Iris pigment epithelial cell (primary cell): ENCODE measurements at places on chromosomes 2 and 18.

DNA sequence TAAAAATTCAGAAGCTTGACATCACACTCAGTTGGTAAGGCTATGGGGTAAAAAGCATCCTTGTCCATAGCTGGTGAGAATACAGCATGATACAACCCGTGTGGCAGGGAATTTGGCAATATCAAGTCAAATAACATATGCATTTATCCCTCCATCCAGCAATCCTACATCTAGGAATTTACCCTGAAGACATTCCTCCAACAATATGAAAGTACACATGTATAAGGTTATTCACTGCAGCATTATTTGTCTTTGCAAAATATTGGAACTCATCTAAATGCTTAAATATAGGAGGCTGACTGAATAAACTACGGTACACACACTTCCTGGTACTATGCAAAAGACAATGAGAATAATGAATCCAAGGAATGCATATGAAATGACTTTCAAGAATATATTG is 101.0 kb downstream of the MEP1B start:
- DNase-seq, result no peak

GRCh38 chr2:88452565-88452905 is at the start of gene FOXI3:
FOXI3 (minus strand) TSS chr2:88452693; CDS start chr2:88452535, 158 bp downstream.
- DNase-seq, result no peak

DNA sequence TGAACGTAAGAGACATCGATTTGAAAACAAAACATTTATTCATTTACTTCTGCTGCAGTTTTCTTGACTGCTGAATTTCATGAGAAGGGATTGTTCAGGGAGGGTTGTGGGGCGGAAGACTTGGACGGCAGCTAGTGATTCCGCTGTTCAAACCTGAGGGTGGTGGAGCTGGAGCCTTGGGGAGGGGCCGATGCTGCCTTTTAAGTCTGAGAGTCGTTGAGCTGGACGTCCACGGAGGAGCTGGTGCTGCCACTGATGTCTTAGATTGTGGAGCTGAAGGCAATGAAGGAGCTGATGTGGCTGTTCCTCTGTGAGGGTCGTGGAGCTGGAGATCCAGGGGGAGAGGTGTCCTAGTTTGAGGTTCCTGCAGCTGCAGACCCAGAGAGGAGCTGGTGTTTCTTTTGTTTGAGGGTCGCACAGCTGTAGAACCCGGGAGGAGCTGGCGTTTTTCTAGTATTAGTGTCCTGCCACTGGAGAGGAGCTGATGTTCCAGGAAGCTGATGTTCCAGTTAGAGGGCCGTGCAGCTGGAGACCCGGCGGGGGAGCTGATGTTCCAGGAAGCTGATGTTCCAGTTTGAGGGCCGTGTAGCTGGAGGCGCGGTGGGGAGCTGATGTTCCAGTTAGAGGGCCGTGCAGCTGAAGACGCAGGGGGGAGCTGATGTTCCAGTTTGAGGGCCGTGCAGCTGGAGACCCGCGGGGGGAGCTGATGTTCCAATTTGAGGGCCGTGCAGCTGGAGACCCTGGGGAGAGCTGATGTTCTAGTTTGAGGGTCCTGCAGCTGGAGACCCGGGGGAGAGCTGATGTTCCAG is 150.9 kb downstream of the RTP5 start:
- DNase-seq, result no peak

DNA sequence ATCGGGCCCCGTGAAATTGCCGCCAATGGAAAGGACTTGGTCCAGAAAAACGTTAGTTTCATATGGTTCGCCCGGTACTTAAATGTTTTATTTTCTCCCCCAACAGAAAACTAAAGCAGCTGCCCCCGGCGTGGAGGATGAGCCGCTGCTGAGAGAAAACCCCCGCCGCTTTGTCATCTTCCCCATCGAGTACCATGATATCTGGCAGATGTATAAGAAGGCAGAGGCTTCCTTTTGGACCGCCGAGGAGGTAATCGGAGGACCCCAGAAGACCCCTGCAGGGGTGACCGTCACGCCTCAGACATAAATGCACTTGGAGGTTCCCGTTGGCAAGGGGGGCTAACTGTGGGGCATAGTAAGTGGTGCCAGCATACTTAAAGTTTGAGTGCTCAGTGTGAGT is 742 bp downstream of the RRM2 start:
- no peak for DNase-seq

DNA sequence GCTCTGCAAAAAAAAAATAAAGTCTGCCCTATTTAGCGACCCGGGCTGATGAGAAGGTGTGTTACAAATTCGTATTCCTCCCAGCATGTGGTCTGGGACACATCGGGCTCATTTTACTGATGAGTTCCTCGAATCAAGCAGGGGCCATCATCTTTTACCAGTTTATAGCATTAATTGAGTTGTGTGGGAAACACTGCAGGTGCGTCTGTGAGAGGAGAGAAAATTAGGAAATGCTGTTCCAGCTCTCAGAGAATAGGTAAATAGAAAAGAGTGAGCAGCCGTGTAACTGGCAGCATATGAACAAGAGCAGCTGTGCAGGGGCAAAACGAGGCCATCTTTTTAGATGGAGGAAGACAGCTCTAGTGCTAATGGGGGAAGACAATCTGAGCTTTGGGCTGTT is 216.7 kb downstream of the SETBP1 start:
- DNase-seq, result no peak

DNA sequence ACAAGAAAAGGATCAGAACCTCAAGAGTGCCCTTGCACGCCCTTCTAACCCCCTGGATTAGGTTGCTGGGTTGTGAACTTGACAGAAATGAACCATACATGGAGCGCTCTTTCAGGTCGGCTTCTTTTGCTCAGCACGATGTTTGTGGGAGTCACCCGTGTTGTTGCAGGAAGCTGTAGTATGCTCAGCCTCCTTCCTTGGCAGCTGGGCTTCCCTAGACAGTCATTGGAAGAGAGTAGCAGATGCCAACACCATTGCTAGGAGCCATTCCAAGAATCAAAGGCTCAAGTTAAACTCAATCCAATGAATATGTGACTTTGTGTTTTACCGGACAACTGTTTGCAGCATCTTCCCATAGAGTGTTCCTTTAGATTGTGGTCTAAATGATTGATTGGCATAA is 47.0 kb downstream of the RAB12 start:
- DNase-seq, result no peak

GRCh38 chr2:66470199-66470598 is 35.3 kb downstream of the MEIS1 start:
- no peak for DNase-seq

GRCh38 chr2:201542291-201542690 is 90.8 kb downstream of the STRADB start:
- DNase-seq, result no peak

DNA sequence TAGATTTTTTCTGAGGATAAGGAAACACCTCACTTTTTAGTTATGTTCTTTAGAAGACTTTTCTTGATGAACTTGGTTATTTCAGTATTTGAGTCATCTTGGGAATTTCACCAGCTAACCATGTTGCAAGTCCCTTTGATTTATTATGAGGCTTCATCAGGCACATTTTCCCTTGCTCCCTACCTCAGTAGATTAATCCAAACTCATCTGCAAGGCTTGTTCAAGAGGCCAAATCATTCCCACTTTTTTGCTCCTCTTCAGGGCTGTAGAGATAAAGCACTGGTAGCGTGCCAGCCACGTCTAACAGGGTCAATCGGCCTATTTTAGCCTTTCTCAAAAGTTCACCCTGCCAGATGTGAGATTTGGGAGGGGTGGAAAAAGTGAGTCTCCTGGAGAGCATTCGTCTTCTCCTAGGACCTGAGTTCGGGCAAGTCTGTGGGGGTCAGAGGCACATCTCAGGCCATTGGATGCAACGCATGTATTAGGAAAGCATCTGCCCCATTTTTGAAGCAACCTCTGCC is 120.3 kb downstream of the RDH14 start:
- peak; percentile 71 for DNase-seq

DNA sequence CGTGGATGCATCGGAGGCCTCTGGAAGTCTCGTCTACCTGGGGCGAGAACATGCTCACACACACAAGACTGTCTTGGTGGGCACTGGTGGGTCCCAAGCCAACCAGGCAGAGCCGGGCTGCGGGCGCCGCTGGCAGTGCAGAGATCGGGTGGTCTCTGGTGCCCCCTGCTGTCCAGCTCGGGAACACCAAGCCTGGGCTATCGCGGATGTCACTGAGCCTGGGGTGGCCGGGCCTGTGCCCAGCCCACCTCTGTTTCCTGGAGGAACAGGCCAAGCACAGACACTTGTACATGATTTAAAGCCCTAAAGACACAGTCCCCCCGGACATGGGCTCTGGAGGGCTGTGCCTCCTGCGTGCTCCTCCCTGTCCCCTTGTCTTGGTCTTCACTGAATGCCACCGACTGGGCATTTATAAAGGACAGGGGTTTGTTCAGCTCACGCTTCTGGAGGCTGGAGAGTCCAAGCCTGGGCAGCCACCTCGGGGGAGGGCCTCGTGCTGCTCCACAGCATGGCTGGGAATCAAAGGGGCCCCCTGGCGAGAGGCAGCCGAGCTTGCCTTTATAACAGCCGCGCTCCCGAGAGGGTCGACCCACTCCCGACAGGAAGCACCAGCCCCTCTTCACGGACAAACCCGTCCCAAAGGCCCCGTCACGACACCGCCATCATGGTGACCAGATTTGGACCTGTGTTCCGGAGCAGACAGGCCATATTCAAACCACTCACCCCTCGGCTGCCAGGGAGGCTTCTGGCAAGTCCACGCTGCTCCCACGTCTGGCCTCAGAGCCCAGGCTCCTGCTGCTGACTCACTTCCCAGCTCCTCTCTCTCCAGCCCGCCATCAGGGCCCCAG is 3.6 kb upstream of the OTOS start:
- DNase-seq, result peak; percentile 14

GRCh38 chr2:20568501-20569463 is 82.1 kb downstream of the HS1BP3 start:
- peak; percentile 86 for DNase-seq

DNA sequence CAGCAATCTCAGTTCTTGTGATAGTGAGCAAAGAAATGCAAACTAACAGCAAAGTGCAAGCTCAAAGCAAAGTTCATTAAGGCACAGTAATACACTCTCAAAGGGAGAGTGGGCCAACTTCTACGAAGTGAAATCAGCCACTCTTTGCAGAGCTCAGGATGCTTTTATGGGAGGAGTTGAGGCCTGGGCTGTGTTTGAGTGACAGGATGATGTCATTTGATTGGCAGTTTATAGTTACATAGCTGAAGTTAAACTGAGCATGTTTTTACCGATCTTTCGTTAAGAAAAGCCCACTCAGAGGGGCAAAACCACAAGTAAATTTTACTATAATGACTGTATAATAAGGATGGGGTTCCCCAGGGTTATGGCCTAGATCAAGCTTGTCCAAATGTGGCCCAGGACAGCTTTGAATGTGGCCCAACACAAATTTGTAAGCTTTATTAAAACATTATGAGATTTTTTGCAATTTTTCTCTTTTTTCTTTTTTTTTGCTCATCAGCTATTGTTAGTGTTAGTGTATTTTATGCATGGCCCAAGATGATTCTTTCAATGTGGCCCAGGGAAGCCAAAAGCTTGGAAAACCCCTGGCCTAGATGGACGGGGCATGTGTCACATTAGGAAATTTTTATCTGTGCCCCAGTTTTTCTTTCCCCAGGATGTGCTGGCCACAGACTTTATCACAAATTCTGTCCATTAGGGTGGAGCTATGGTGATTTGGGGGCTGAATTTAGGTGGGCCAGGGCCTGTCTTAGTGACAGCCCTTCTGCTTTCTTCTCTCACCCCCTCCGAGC is 8.3 kb upstream of the DNAH7 start:
- no peak for DNase-seq

- DNase-seq, result peak; percentile 52
Observed at GRCh38 chr2:172613040-172613439, 57.1 kb downstream of the PDK1 start.

DNA sequence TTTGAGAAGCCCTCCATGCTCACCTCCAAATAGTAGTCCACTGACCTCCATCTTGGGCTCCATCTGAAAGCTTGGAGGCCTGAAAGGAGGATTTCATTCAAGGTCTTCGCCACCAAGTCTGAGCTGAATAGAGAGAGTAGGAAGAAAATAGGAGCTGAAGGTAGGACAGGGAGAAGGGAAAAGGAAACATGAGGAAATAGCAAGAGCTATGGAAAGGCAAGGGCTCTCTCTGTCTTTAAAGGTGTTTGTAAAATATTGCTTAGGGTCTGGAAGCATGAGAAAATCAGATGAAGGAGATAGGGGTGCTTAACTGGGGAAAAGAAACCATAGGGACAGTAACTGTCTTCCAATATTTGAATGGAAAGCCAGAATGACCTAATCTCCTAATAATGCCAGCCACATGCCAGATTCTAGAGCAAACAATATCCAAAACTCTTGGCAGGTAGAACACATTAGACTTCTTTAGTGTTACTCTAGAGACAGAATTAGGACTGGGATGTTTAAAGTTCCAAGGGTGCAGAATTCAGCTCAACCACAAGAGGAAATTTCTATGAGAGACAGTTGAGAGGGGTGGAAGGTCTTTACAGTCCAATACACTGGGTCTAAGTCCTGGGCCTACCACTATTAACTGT is 67.4 kb downstream of the NAB1 start:
- DNase-seq, result no peak

- no peak for DNase-seq
Observed at GRCh38 chr18:70127359-70127758, 78.1 kb downstream of the RTTN start.

DNA sequence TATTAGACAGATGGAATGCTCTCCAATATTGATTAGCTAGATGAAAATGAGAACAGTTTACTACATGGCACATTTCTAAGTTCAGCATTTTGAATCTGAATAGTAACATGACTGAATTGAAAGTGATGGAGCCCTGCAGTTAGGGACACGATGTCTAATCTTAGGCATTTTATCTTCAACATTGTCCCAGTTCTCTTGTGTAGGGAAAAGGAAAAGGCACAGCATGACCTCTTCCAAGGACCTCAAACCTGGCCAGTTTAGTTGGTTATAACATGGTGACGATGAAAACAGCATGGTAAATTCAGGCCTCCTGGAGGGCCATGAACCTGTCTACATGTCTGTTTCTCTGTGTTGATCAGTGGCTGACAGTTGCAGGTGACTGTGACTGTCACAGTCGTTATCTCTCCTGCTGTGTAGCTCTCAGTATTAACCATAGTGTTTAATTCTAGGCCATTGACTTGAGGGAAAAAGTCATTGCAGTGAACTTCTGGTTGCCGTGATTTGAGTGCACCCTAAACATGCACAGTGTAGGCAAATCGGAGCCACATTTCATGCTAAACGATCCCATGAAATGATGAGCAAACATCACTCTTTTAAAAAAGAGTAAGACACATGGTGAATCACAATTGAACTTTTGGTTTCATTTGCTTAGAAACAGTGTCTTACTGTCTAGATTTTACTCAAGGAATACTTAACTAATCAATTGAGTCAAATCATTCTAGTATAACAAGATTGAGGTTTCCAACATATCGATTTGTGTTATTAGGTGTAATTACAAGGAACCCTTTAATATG is 129.7 kb downstream of the PHLPP1 start:
- no peak for DNase-seq
